ENCODE measurements at places on chromosomes 12 and 14.

- DNase-seq: peak; percentile 69
Observed at GRCh38 chr12:12007001-12007712, 63.6 kb upstream of the BCL2L14 start.

DNA sequence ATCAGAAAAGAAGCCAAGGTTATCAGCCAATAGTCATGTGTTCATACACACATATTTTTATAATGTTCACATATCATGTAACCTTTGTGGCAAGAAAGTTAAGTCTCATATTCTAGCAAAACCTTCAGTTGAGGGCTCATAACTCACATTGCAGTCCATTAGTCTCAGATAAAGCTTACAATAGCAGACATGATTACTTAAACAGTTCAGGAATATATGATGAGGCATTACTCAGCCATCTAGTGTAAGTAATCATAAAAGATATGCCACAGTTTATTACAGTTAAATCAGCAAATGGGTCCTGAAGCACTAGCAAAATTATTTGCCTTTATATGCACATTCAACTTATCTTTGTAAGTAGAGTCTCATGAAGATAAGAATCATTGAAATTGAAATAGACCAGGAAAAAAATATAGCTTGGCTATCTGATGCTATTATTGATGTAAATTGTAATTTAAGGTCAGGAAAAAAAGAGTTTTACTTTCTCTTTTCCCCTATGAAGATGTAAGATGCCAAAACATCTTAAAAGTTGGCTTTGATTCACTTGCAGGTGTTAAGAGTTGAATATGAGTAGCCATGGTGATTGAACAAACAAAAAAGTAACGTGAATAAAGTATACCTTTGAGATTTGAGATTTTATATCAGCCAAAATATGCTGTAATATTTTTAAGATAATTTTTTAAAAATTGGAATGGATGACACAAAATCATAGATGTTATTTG lies 537.0 kb downstream of the SLC6A15 start:
- no peak for DNase-seq

- DNase-seq: no peak
Observed at GRCh38 chr14:24958271-24958670, 91.7 kb downstream of the STXBP6 start.

DNA sequence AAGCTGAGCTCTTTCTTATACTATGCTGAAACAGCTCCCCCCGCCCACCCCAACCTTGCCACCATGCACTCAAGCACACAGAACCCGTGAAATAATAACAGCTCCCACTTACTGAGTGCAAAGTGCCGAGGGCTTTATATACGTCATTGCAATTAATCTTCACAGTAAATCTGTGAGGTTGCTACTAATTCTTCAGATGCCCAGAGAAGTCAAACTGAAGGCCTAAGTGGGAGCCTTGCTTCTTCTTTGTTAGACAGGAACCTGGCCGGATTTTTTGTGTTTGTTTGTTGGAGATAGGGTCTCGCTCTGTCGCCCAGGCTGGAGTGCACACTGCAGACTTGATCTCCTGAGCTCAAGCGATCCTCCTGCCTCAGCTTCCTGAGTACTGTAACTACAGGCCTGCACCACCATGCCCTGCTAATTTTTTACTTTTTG lies 34.0 kb downstream of the VCPKMT start:
- peak; percentile 49 for DNase-seq

GRCh38 chr14:68036202-68036601 lies 216.6 kb downstream of the RAD51B start:
- DNase-seq: no peak

DNA sequence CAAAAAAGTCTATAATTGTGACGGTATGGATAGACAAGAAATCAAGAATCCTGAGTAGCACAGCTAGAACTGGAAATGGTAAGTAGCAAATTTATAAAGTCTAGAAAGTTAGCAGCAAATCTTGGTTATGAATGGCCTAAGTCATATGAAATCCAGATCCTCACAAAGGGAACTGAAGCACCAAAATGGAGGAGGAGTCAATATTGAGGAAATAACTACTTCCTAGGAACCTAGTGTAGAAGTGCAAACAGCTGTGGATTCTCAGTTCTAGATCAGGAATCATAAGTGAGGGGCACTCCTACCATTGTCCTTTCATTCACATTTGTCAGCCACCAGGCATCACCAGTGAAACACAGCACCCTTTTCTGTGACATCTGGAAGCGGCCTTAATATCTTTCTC lies 202.2 kb upstream of the DCN start:
- no peak for DNase-seq

DNA sequence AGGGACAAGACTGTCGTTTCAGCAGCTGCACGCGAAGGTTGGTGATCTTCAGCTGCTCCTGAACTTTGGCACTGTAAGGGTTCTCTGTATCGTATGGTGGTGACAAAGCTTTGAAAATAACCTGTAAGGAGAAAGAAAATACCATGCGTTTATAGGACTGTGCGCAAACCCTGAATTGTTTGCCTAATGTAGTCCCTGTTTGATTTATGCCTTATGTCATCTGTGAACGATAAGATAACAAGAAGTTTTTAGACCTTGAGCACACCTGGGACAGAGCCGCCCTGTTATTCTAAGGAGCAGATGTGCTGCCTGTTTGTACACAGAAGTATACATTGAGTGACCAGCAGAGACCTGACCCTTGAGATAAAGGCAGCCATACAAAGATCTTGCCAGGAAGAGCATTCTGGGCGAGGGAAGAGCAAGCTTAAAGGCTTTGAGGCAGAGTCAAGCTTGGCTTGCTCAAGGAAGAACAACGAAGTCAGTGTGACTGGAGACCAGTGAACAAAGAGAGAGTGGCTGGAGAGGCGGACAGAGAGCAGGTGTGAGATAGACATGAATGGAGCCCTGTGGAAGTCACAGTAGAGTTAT lies 52.4 kb downstream of the NTN4 start:
- no peak for DNase-seq

GRCh38 chr14:105151084-105151837 lies 17.3 kb downstream of the JAG2 start:
- DNase-seq: no peak

Measured in CD4-positive, alpha-beta T cell treated with Interleukin-6 at 100 ng/mL for 8 hours (primary cell).